ENCODE measurements at places on chromosomes 13 and 19. TPM values are rescaled to one million over a fixed set of nuclear protein-coding genes. Genes with fewer than 3 reads are reported as not detected.

Gene ZNF850
- polyA plus RNA-seq, result 5.3 TPM

DNA sequence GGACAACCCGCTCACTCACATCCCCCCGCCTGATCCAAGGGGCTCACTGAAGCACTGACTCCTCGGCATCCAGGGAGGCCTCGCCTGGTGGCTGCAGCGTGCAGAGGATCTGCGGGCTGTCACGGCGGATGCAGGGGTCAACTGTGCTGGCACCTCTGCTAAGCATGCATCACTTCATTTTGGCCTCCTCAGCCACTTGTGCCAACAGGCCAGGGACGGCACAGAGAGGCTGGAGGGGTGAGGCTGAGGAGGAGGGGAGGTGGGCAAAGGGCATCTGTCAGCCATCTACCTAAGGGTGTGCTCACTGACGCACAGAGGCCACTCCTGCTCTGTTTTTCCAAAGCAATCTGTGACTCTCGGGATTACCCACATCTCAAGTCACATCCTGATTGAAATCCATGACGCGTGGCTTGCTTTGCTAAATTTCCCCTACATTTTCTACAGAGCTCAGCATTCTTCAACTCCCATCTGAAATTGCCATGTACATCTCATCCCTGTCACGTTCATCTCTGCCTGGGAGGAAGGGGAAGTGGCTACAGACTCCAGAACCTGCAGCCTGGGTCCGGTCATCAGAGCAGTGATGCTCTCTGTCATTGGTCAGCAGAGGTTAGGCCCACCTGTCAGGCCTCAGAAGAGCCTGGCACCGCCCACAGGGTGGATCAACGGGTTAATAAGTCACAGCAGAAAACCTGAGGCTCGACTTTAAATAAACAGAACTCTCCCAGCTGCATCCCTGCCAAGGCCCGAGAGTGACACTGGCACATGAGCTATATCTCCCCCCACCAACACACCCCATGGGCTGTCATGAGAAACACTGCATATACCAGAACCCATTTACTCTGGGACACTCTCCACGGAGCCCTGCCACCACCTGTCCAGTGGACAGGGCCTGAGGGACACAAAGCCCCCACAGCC, 17.6 kb downstream of the ELL start:
- peaks cover 13% of the 10 kb centered on the region for H3K36me3 ChIP-seq
- no peak overlapping the region for H3K27ac ChIP-seq
- no peak for DNase-seq
- H3K4me1 ChIP-seq, result peaks cover 22% of the 10 kb centered on the region
- H3K27me3 ChIP-seq, result no peaks in the 10 kb centered on the region

DNA sequence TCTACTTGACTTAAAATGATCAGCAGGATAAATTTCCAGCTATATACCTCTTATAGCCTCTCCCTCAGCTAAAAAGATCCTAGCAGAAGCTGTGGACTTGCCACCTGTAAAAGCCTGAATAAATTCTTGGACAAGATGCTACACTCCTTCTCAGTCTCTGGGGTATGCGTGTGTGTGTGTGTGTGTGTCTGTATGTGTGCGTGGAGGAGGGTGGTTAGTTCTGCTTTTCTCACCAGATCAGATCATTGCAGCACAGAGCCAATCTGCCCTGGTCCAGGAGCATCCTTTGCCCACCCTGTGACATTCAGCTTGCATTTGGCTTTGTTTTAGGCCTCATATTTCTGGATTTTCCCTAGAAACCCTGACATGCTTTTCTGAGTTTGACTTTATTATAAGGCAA, 438.3 kb downstream of the RFC3 start:
- H3K36me3 ChIP-seq, result no peaks in the 10 kb centered on the region
- no peaks in the 10 kb centered on the region for H3K27me3 ChIP-seq
- no peaks in the 10 kb centered on the region for H3K4me1 ChIP-seq
- H3K27ac ChIP-seq, result no peak overlapping the region
- no peak for DNase-seq
- H3K4me3 ChIP-seq, result no peak overlapping the region

GRCh38 chr19:4439243-4439642, 18.4 kb downstream of the UBXN6 start:
- no peak overlapping the region for H3K27ac ChIP-seq
- H3K36me3 ChIP-seq, result peaks cover 79% of the 10 kb centered on the region
- no peaks in the 10 kb centered on the region for H3K27me3 ChIP-seq
- H3K4me1 ChIP-seq, result peaks cover 20% of the 10 kb centered on the region
- DNase-seq, result no peak

DNA sequence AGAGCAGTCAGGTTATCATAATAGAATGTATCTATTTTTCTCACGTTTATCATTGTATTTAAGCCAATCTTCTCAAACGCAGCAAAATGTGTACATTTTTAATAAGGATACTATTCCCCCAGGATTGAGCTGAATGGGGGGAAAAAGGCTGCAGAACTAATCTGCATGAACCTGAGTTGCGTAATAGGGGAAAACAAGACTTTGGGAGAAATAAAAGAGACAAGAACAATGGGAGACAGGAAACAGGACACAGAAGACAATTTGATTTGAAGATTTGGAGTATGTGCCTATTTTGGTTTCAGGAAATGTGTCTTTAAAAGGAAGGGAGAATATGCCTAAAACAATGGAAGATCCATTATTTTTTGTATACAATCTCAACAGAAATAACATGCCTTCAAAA, 844.5 kb downstream of the DIAPH3 start:
- no peak overlapping the region for H3K27ac ChIP-seq
- no peaks in the 10 kb centered on the region for H3K36me3 ChIP-seq
- no peak for DNase-seq
- H3K4me1 ChIP-seq, result no peaks in the 10 kb centered on the region
- no peaks in the 10 kb centered on the region for H3K27me3 ChIP-seq
